Hepatocyte (in vitro differentiated cells): ENCODE measurements at places on chromosomes 4 and X.

GRCh38 chrX:34638116-34638515, 19.0 kb downstream of the TMEM47 start:
- peak; percentile 80 for DNase-seq

- DNase-seq, result peak; percentile 38
Observed at GRCh38 chr4:25694466-25694865, 38.8 kb downstream of the SLC34A2 start.

DNA sequence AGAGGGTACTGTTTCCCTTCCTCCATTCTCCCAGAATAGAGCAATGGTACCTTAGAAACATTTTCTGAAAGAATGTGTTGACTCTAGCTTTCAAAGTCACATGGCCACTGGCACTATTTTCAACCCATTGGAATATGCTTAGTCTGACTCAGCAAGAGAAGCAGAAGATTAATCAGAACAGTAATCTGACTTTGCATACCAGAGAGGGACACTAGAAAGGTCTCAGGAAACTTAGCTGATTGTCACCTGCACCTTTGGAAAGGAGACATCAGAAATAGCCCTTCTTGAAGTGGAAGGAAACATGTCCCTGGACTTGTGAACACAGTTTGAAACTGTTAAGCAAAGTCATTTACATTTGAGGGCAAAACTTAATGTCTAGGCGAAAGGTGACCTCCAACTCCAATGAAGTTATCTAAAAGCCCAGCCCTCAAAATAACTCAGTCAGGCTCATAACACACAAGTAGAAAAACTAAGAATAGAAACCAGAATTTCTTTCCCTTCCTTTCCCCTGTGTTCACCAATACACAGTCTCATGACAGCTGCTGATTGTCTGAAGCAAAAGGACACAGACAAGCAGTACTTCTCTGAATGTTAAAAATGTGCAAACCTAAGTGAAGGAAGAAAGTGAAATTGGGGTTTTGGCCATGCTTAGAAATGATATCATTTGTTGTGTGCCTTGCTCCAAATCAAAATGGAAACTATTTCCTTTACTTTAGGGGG, 270.8 kb downstream of the GRIA3 start:
- DNase-seq, result no peak

GRCh38 chrX:13005661-13006473, 31.0 kb downstream of the TMSB4X start:
- no peak for DNase-seq

DNA sequence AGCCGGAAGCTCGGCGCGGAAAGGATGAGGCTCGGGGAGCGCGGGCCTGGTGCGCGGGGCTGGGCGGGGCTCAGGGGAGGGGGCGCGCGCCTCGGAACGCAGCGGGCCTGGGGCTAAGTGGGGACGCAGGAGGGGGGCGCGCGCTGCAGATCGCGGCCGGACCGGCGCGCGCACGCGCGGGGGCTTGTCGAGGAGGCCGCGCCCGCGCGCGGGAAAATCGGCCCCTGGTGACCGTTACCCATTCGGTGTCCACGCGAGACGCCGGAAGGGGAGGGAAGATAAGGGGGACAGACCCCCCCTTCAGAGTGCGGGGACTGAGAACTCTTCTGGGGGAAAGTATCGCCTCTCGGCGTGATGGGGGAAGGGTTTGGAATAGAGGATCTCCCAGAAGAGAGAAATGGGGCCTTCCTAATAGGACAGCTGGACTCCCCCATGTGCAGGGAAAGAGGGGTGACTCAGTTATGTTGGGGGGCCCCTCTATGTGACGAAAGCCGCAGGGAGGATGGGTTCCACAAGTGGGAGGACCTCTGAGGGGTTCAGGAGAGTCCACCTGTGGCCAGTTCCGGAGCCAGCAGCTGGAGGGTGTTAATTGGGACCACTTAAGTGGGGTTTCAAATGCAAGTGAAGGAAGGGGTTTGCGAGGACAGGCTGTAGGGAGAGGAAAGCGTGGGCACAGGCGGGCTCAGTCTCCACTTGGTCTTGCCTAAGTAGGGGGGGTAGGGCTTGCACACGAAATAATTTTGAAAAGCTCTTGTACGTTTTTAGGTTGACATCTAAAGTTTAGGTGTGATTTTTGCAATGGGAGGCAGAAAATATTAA, 584 bp downstream of the SUV39H1 start:
- peak; percentile 42 for DNase-seq

GRCh38 chr4:105555409-105555808, 3.0 kb downstream of the ARHGEF38 start:
- DNase-seq, result no peak

- peak; percentile 70 for DNase-seq
Observed at GRCh38 chrX:115562480-115562847, 1.5 kb downstream of the PLS3 start.

DNA sequence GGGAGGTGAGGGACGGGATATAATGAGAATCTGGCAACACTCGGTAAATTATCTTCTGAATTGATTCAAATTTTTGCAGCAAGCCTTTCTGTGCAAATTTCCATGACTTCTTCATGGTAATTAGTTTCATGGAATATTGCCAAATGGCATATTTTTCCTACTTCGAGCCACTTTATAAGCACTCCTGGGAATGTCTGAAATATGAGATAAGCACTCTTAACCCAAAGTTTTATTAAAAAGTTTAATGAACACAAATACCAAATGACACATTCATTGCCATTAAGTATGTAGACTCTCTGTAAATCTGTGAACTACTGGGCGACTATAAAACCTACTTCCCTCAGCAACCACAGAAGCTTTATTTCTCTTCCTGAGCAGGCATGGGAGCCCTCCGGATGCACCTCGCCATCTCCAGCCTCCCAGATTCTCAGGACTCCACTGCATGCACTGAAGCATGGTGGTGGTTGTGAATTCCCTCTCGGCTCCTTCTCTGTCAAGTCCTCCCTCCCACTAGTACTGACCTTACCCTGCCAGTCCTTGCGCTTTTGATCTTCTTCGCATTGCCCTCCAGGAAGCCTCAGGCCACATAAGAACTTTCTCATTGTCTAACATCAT, 154.4 kb upstream of the RPL34 start:
- no peak for DNase-seq

DNA sequence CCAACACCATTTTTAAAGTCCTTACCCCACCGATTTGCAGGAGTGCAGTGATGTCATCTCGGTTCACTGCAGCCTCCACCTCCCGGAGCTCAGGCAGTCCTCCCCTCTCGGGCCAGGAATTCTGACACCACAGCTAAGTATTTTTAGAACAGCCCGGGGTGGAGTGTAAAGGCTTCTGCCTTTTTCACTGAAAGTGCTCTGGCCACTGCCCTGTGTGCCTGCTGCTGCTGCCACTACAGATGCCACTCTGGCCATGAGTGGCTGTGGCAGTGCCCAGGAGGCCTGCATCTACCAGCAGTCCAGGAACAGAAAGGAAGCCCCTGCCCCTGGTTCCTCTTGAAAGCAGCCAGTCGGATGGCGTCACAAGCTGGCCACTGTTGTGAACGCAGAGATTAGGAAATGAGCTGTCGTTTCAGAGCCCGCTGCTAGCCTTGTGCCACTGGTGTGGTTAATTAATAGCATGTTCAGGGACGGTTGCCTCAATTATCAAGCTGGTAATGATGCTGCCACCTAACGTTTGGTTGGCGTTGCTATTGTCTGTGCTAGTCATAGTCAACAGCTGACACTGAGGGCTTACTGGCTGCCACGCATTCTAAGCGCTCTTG, 23.6 kb upstream of the TBC1D14 start:
- no peak for DNase-seq

GRCh38 chr4:106762666-106763443, 273.3 kb downstream of the DKK2 start:
- no peak for DNase-seq

DNA sequence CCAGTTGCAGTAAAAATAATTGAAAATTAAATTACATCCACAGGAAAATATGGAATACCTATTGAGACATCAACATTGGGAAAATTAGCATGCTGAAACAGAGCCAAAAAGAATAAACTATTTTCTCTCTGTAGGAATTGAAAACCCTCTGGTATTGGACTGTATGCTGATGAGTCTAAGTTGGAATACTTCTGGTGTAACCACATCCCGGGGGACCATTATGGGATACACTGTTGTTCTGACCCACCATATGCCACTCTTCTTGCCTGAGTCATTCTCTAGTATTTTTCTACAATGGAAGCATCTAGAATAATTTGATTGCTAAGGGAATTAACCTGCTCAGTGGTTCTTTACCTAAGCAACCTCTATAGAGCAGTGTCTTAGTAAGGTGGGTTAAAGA, 640.7 kb upstream of the AGA start:
- DNase-seq, result no peak

DNA sequence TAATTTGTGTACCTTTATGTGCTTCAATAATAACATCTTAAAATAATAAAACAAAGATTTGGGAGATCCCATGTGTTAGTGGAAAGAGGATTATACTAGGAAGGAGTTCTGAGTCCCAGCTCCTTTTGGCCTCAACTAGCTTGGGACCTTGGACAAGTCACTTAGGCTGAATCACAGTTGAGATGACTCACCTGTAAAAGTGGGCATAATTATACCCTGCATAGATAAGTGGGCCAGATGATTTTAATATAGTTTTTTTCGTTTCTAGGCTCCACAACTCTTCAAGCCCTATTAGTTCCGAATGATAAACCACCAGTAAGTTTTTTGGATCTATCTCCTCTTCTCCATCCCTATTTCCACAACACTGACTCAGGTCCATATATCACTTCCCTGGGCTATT, 131.8 kb downstream of the ENOX2 start:
- no peak for DNase-seq

DNA sequence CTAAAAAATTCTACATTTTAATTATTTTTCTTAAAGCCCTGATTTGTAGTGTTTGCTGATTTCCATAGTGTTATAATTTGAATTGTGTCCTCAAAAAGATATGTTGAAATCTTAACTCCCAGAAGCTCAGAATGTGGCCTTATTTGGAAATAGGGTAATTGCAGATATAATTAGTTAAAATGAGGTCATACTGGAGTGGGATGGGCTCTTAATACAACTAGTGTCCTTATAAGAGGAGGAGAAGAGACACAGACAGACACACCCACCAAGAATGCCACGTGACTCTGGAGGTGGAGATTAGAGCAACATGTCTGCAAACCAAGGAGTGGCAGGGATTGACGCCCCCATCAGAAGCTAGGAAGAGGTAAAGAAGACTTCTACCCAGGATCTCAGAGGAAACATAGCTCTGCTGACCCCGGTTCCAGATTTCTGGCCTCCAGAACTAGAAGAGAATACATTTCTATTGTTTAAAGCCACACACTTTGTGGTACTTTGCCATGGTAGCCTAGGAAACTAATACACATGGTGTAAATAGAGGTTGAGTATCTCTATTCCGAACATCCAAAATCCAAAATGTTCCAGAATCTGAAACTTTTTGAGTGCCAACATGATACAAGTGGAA, 70.5 kb upstream of the IRF2 start:
- no peak for DNase-seq

DNA sequence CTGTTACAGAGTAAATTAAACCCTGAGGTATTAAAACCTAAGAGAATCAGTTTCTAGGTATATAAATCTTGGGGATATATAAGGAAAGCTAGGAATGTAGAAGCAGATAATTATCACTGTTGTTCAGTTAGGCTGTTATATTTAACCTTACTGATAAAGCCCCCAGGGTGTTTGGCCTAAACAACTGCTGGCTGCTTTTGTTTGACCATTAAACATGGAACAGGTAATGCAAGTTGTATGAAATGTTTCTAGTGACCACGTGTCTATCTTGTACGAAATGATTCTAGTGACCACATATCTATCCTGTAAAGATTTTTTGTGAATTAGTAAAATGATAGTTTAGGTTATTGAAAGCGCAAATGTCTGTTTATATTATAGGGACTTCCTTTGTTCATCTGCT, 52.6 kb downstream of the SGMS2 start:
- no peak for DNase-seq

DNA sequence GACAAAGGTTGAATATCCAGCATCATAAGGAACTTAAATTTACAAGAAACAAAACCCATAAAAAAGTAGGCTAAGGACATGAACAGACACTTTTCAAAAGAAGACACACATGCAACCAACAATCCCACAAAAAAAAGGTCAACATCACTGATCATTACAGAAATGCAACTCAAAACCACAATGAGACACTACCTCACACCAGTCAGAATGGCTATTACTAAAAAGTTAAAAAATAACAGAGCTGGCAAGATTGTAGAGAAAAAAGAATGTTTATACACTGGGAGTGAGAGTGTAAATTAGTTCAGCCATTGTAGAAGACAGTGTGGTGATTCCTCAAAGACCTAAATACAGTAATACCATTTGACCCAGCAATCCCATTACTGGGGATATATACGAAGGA, 474.7 kb downstream of the TRIML1 start:
- DNase-seq, result no peak

DNA sequence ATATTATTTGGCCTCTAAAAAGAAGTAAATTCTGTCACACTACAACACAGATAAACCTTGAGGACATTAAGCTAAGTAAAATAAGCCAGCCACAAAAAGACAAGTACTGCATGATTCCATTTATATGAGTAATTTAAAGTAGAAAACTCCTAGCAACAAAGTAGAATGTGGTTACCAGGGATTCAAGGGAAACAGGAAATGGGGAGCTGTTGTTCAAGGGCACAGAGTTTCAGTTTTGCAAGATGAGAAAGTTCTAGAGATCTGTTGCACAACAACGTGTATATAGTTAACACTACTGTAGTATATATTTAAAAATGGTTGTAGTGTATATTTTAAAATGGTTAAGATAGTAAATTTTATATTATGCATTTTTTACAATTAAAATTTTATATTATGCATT, 25.4 kb downstream of the SEC31A start:
- peak; percentile 32 for DNase-seq

- DNase-seq, result peak; percentile 93
Observed at GRCh38 chrX:38800981-38801845, at the start of gene MID1IP1. Gene MID1IP1 (plus strand): TSS chrX:38801459. CDS start chrX:38804947, 3,488 bp downstream.

DNA sequence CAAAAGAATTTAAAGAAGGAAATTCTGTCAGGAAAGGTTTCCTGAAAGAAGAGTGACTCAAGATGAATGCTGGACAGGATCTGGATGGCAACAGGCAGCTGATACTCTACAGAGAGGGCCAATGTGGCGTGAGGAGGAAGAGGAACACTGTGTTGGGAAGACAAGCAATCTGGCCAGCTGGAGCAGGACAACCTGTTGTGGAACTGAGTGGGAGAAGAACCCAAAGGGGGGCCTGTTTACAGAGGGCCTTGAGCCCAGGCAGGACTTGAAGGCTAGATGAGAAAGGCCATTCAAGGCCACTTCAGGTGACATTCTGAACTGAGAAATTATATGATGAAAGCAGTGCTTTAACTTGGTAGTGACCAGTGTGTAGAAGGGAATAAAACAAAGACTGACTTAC, 8.5 kb downstream of the OTUD4 start:
- no peak for DNase-seq

GRCh38 chr4:80787306-80787705, 243.2 kb upstream of the BMP3 start:
- DNase-seq, result no peak

GRCh38 chrX:22095286-22095685, 63.2 kb downstream of the PHEX start:
- DNase-seq, result peak; percentile 17

GRCh38 chr4:149166876-149167275, 648.8 kb downstream of the IQCM start:
- no peak for DNase-seq

DNA sequence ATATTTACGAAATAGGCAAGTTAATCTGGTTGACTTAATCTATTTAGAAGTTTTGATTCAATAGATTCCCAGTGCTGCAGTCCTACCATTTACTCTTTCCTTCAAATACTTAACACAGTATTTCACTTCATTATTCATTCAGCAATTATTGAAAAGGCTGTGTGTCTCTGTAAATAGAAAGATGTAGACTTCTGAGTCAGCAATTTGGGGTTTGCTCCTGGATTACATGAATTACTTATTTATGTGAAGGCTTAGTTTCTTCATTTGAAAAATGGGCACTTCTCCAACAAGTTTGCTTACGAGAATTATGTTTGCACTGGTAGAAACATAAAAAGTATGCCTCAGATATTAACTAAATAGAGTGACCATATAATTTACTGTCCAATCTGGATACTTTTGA, 17.4 kb downstream of the ADAM29 start:
- DNase-seq, result no peak
